ENCODE measurements at places on chromosomes 2 and 18.

DNA sequence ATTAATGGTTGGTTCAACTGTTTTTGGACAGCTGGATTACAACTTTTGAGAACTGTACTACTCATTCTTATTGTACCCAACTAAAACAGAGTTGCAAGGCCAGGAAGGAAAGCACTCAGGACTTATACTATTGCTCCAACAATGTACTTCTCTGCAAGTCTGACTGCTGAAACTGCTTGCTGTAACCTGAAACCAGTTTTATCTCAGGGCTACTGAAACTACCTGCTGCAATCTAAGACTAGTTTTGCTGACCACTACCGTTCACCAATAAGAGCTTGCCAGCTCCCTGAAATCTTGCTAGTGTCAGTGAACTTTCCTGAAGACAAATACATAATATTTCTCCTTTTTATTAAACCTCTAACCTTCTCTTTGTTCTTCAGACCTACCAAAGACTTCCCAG is 157.3 kb downstream of the CDCA7 start:
- DNase-seq = no peak

- DNase-seq = no peak
Measured at GRCh38 chr2:174328961-174329715, 5.6 kb upstream of the SP9 start.

DNA sequence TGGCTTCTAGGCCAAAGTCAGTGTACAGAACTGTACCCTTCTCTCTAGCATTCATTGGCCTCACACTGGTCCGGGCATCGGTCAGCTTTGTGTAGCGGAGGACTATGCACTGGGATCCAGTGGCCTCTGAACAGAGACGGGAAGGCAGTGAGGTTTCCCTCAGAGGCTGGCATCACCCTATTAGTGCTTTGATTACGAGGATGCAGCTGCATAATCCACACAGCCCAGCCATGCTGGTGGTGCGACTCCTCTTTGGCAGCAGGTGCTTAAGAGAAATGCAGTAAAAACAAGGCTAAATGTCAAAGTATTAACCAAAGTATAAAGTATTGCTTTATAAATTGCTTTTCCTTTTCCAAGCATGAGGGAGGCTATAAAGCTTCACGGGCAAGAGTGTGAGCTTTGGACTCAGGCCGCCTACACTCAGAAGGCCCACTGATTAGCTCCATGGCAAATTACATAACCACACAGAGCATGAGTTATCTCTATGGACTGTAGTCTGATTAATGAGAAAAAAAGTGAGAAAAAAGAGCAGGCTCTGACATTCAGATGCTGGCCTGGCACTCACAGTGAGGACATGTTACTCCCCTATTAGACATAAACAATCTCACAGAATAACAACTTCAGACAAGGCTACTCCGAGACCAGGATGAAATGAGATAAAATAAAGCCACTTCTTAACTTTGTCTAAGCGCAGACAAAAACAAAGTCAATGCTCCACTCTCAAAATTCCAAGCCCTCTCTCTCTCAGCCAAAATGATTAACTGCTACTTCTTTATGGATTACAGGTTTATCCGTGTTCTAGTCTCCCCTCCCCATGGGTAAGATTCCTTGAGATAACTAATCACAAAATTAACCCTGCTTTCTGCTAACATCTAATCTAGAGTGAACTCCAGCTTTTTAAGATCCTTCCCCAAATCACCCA is 6.4 kb upstream of the CRYGC start:
- no peak for DNase-seq

DNA sequence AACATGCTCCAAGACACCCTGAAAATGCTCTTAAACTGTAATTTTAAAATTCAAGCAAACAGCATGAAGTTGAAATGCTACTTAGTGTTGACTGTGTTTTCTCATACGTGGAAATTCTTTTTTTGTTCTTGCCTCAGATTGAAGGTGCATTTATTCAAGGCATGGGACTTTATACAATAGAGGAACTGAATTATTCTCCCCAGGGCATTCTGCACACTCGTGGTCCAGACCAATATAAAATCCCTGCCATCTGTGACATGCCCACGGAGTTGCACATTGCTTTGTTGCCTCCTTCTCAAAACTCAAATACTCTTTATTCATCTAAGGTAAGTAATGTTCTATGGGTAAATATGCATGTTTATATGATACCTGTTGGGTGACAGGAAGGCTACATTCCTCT is 82.7 kb downstream of the AOX1 start:
- no peak for DNase-seq

- no peak for DNase-seq
Measured at GRCh38 chr2:20488782-20489181, 41.9 kb downstream of the RHOB start.

GRCh38 chr2:222747526-222748160 is 76.2 kb downstream of the MOGAT1 start:
- DNase-seq = no peak

DNA sequence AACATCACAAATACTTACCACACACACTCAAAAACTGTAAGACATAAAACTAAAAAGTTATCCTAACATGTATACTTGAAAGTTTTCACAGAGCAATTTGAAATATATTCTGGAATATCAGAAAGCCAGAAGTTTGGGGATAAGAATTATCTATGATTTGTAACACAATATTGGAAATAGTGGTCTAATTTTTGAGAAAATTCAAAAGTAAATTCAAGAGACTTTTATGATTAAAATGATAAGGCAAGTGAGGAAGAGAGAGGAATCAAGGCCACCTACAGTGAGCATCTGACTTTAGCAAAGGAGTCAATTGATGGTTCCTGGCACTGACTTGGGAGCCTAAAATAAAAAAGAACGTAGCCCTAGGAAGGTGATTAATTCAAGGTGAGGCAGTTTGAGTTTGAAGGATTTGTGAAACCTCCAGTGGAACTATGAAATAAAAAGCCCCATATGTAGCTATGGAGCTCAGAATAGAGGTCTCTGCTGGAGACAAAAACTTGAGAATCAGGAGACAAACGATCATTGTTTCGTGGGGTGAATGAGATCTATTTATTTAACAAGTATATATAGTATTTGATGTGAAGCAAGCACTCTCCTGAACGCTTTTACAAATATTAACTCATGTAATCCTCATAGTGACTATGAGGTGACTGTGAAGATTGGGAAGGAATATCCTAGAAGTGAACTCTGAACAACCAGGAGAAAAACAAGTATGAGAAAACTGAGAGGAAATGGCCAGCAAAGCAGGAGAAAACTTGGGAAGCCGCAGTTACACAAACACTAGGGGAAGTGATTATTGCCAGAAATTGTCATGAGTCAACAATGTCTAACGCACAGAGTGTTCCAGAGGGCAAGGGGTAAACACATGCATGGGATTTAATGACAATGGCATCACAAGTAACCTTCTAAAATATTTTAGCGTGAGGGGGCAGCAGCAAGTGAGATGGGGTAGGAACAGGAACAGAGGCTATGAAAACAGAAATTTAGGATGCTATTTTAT is 12.8 kb downstream of the TFPI start:
- DNase-seq = no peak

Data from CD4-positive, alpha-beta T cell treated with Interleukin-2 at 100 ng/mL for 4 hours (primary cell).